ENCODE measurements at places on chromosomes 7 and 10.

DNA sequence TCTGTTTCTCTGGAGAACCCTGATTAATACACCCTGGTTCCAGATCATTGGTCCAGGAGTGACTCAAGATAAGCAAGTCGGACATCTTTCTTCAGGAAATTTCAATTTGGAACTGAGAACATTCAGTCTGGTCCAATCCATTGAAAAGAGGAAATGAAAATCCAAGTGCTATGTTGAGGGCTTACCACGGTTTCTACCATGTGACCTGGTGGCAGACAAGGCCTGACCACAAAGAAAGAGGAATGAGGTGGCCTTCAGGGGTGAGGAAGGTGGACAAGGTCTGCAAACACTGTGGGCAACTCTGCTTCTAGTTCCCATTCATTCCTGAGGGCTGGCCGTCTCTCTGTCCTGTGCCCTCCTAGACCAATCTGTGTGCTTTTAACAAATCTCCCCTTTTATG lies 149.2 kb upstream of the GHITM start:
- DNase-seq, result no peak

DNA sequence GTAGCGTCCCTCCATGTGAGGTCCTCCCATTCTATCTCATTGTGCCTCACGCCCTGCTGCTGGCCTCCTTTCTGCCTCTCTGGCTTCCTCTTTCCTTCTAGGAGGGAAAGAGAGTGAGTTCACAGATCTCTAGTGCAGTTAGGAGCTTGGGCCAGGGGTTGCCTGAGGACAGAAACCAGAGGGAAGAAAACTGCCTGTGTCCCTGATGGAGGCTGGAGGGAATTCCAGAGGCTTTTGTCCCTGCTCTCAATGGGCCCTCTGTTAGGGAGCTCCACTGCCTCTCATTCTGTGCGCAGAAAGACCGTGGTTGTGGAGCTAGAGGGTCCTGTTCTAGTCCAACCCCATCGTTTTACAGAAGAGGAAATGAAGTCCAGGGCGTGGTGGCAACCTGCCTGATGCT lies 4.6 kb downstream of the MARVELD1 start:
- DNase-seq, result no peak

DNA sequence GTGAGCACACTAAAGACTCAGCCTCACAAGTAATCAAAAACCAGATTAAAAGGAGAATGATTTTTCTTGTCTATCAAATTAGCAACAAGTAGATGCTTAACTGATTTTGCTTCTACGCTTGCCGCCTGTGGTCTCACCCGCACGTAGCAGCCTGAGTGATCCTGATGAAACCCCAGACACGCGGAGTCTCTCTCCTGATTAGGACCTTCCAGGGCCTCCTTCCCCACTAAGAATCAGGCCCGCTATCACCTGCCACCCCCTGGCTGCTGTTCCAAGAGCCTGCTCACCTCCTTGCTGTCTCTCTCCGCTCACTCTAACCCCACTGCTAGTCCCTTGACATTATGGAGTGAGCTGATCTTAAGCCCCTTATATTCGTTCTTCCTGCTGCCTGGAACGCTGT lies 325.9 kb upstream of the NRP1 start:
- no peak for DNase-seq

- no peak for DNase-seq
These were observed 224.9 kb upstream of the AUTS2 start for GRCh38 chr7:69373171-69374043.

Data from IMR-90 (cell line).